Activated T-cell treated with anti-CD3 and anti-CD28 coated beads for 4 hours (primary cell): ENCODE measurements at places on chromosomes 2 and 18.

DNA sequence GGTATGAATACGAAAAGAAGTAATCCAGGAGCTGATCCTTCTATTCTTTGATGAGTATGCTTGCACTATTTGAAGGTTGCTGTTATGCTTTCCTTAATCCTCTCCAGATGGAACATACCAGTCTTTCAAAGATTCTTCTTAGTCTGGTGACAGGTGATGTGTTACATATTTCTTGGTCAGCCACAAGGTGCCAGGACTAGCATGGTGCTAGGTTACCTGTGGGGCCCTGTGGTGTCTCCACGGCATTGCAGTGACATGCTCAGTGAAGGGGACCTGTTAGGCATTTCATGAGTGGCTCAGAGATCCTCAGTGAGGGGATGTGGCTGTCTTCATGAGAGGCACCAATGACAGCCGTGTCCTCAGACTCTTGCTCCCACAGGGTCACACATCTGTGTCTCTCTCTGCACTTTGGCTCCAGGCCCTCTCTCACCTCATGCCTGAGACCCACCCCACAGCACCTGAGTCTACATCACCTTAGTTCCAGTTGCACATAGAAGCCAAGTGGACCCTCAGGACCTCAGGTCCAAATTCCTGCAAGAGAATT lies 13.1 kb upstream of the RAB31 start:
- no peak for DNase-seq

- DNase-seq, result no peak
These were observed 467.8 kb downstream of the ZEB2 start for GRCh38 chr2:144052083-144052482.

GRCh38 chr18:3269241-3269913 lies 7.4 kb downstream of the MYL12B start:
- no peak for DNase-seq

- no peak for DNase-seq
These were observed 74.3 kb upstream of the MMADHC start for GRCh38 chr2:149661844-149662243.

- DNase-seq, result no peak
These were observed 57.2 kb downstream of the CYBRD1 start for GRCh38 chr2:171579481-171579880.

GRCh38 chr2:30733876-30734520 lies 73.2 kb downstream of the CAPN13 start:
- DNase-seq, result no peak

- no peak for DNase-seq
These were observed 165.6 kb downstream of the SEPTIN10 start for GRCh38 chr2:109448207-109448606.

- no peak for DNase-seq
These were observed 287.0 kb downstream of the SLC8A1 start for GRCh38 chr2:40164736-40165508.

DNA sequence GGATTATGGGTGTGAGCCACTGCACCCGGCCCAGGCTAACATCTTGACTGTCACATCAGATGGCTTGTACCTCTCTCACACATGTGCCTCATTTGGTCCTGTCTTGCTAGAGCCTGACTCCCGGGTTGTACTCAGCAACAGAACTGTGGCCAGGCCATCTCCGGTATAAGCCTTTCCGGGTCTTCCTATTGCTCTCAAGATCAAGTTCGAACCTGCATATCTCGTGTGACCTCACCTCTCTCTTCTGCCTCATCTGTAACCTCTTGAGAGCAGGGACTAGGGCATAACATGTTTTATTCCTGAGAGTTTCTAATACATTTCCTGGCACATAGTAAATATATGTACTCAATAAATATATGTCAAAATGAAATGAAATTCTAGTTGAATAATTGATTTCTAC lies 114.0 kb downstream of the ACAA2 start:
- DNase-seq, result no peak

GRCh38 chr2:54947136-54947535 lies 103.1 kb downstream of the RTN4 start:
- DNase-seq, result no peak

DNA sequence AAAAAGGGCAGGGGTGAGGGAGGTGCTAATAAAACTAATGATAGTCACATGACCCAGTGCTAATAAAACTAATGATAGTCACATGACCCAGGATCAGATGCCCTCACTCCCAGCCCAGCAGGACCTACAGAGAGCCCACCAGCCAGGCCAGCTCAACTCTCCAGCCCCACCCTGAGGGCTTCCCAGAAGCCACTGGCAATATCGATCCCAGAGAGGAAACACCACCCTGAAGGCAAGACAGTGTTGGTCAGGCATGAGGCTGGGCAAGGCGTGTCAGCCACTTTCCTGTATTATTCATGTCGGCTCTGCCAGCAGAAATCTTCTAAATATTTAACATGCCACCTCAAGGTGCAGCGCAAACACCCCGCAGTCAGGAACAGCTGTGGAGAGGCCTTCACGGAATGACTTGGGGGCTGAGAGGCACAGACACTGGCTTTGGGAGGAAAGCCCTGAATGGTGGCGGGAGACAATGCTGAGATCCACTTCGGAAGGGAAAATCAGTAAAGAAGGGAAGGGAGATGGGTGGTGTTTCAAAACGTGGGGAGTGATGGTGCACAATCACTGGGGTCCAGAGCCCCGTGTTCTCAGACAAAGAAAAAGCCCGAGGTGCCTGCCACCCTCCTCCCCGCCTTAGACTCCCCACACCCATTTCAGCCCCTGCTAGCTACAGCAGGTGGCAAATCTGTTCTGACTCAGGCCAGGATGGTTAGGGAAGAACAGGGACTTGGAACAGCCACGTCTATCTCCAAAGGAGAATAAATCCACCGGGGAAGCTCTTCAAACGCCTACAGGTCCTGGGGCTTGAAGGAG lies 1.4 kb downstream of the REEP1 start:
- no peak for DNase-seq

- DNase-seq, result no peak
These were observed 31.5 kb downstream of the TRABD2A start for GRCh38 chr2:84849271-84849952.

DNA sequence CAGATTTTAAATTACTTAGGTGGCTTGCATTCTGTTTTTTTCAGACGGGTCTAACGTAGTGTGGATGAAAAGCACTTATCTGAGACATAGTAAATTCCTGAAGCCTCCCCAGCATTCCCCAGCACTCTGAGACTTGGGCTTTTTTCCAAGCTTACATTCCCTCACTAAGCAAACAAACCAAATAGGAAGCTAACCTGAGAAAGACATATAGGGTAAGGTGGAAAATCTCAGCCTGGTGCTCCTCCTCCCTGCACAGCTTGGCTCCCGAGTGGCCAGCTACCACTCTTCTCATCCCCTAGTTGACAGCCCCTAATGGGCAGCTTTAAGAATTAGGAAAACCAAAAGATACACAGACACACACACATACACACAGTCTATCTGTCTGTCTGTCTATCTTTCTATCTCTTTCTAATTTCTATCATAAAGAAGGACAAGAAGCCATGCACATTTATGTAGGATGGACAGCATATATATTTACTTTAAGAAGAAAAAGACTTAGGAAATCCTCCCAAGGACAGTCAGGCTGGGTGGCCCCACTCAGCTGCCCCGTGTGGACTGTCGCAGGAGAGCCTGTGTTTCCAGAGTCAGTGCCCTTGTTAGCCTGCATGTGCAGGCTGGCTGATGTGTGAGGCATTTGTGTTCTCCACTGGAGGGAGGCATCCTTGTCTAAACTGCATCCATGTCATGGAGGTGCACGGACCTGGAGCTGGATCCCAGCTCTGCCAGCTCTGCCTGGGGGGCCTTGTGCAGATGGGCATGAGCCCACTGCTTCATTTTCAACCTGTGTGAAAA lies 8.2 kb downstream of the CNNM3 start:
- DNase-seq, result no peak

DNA sequence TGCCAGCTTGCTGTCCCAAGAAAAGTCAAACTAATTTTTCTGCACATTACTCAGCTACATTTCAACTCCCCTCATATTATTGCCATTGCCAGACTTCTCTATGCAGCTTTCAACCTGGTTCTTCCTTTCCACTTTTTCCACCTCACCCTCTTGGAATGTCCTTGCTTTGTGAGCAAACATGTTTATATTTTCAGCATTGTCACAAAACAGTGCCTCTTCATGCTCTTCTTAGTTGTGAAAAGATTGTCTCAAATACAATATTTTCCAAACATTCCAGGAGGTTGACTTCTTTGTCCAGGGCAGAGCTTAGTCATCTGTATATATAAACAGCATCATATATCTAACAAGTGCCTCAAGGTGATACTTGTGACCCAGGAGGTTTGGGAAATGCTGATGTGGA lies 803.3 kb upstream of the CELF4 start:
- DNase-seq, result no peak

- no peak for DNase-seq
These were observed 71.0 kb upstream of the MMADHC start for GRCh38 chr2:149658553-149658952.
